Kidney tubule cell (primary cell): ENCODE measurements at places on chromosomes 3 and 15.

DNA sequence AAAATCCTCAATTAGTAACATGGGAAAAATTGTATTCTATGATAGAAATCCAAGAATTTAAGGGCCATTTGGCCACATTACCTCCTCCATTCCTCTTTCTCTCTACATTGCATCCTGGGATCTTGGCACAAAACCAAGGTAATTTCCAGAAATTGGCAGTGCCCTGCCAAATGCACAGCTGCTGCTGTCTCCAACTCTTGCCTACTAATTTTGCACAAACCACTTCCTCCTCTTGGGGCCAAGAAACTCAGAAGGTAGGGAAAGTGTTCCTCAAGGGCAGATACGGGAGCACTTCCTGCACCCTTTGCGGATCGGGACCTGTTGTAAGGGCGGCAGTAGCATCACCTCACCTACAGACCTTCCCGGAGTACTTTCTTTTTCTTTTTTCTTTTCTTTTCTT is 57.8 kb downstream of the MAP3K13 start:
- DNase-seq, result peak; percentile 84

GRCh38 chr15:39752991-39753390 is 29.6 kb downstream of the FSIP1 start:
- DNase-seq, result no peak

DNA sequence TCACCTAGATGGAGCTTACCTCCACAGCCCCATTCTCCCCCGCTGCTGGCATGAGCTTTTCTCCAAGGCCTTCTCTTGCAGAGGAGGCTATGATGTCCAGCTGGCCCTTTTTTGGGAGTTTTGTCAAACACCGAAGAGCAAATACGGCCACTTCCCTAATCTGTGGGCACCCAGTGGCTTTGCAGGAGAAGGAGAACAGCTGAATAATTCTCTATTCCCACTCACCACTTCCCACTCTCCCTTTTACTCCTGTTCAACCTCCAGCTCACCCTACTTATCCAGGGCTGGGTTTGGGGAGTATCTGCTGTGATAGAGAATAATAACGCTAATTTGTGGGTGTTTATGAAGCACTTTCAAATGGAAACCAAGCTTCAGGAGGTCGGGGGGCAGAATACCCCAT is 93.0 kb downstream of the AAGAB start:
- no peak for DNase-seq

- peak; percentile 30 for DNase-seq
Observed at GRCh38 chr3:156160647-156161046, 40.3 kb downstream of the KCNAB1 start.

DNA sequence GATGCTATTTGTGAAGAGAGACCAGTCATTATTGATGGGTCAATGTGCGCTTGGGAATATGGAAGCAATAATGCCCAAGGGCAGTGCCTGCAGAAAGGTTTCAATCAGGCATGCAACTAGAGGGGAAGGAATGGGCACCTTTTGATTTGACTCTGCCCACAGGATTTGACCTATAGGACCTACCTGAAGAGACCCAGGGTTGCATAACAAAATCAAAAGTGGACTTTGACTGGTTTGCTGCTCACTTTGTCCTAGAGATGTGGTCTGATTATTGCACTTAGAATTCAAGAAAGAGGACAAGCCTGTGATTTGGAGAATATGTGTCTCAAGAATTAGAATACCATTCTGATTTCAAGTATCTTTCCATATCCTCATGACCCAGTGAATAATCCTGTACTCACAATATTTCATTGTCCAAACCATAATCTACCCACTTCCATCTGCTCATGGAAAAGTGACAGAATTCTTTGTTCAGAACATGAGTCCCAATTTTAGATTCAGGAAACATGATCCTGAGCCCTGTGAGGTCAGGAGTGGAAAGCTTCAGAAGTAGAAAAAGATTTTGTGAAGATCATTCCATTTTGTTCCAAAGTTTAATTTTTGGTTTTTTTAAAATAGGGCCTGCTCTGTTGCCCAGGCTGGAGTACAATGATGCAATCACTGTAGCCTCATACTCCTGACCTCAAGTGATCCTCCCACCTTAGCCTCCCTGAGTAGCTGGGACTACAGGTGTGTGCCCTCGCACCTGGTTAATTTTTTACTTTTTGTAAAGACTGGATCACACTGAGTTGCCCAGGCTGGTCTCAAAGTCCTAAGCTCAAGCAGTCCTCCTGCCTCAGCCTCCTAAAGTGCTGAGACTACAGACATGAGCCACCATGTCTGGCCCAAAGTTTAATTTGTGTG is 151.3 kb upstream of the NR2E3 start:
- DNase-seq, result no peak
